Activated naive CD4-positive, alpha-beta T cell (primary cell): ENCODE measurements at places on chromosomes 7 and 10.
A peak's percentile ranks its signal among the peaks of the same experiment; 100 is the strongest.

- DNase-seq: no peak
These were observed 60.0 kb upstream of the LRGUK start for GRCh38 chr7:134067164-134067563.

DNA sequence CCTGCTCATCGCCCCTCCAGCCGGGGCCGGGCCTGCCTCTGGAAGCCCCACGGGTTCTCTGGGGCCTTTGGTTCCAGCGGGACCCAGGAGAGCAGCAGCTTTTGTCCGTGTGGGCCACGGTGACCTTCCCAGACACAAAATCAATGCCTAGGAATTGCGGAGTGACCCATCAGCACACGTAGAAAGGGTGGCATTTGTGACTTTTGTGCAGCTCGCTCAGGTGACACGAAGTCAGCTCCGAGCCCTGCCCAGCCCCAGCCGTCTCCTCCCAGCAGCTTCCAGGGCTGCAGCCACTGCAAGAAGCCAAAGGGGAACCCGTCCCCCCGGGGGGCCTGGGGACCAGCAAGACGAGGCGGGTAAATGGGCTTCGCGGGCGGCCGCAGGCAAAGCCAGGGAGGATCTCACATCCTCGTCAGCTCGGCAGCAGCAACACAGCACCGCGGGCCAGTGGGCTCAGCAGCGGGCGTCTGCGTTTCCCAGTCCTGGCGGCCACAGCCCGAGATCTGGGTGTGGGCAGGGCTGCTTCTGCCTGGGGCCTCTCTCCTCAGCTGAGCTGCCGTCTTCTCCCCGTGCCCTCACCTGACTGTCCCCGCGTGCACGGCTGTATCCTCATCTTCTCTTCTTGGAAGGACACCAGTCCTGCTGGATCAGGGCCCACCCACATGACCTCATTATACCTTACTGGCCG, 88.5 kb downstream of the PAXIP1 start:
- no peak for DNase-seq

- DNase-seq: peak; percentile 10
These were observed 3.4 kb downstream of the TACR2 start for GRCh38 chr10:69413221-69413865.

GRCh38 chr10:115417585-115418265, 324.6 kb downstream of the ATRNL1 start:
- no peak for DNase-seq

DNA sequence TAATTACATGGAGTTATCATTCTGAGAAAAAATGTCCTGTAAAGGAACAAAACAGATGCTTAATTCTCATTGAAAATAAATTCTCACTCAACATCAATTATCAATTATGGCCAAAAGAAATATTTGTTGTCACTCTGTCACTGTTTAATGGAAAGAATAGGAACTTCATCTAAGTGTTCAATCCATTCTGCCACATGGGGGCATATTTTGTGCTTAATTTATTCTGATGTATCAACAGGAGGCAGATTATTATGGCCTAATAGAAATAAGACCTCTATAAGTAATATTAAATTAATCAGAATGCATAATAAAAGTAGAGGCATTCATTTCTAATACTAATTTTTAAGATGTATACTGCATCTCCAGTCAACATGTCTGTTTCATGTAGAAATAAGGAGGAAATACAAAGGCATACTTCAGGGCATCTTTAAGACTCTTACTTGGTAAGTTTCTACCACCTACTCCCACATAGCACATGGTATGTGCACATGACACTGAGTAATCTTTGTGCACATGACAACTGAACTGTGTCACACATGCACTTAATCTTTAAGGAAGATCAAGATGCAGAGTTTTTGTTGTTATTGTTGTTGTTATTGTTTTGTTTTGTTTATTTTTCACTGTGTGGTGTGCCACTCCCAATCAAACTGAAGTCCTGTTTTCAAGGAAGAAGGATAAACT, 420.4 kb upstream of the SEMA3A start:
- no peak for DNase-seq
